ENCODE measurements at places on chromosomes 2 and 18.

- no peak for DNase-seq
Observed at GRCh38 chr2:11168488-11168887, 13.2 kb downstream of the SLC66A3 start.

GRCh38 chr2:166067229-166067628 lies 60.6 kb downstream of the SCN1A start:
- no peak for DNase-seq

- no peak for DNase-seq
Observed at GRCh38 chr2:109675666-109676345, 61.6 kb downstream of the SOWAHC start.

DNA sequence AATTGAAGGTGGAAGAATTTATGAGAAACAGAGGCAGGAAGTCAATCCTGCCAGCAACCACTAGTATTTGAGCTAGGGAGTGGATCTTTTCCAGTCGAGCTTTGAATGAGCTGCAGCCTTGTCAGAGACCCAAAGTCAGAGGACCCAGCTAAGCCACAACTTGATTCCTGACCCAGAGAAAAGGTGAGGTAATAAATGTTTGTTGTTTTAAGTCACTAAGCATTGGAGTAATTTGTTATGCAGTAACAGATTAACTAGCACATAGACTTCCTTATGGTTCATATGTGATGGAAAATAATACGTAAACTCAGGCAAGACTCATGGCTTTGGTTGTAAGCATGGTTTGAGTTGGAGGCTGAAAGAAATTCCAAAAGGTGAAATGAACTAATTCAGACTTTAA lies 21.6 kb downstream of the EFEMP1 start:
- DNase-seq = no peak

DNA sequence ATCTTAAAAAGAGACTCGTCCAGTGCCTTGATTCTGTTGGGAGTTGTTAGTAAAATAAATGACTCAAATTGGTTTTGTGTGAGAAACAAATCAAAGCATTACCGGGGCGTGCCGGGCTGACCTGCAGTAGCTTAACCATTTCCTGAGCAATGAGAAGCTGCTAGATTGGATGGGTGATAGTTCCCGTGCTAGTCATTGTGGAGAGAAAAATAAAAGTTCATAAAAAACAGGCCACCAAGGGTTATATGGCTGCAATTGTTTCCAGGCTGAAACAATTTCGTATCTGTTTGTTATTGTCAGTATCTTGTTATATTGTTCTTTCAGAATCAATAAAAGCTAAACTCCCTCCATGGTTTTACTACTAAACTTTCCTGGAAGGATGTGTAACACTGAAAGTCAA lies 314.4 kb downstream of the MTX2 start:
- no peak for DNase-seq
